ENCODE measurements at places on chromosomes 5 and 9. TPM values are rescaled to one million over a fixed set of nuclear protein-coding genes. Genes with fewer than 3 reads are reported as not detected.

DNA sequence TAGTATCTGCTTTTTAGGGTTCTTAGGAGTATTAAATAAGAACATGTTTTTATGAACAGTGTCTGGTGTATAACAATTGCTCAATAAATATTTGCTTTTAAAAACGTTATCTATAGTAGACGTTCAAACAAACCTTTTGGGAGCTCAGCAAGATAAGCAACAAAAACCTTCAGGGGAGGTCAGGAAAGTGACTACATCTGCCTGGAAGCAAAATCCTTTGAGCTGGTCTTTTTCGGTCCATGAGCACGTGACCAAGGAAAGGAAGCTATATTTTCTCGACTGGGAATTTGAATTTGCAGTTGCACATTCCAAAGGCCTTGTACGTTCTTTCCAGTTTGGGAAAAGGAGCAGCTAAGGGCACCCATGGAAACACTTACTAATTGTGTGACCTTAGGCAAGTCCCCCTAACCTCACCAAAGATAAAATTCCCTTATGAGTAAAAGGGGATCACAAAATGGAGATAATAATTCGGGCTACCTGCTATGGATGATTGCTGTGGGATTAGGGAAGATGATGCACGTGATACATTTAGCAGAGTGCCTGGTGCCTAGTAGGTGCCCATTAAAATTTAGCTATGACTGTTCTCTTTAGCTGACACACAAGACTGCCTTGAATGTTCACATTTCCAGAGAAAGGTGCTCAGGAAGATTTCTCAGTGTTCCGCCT lies 45.4 kb downstream of the PTTG1 start:
- H3K27me3 ChIP-seq = no peaks in the 10 kb centered on the region
- no peak overlapping the region for H3K4me3 ChIP-seq
- no peaks in the 10 kb centered on the region for H3K36me3 ChIP-seq
- DNase-seq = no peak
- no peak overlapping the region for H3K27ac ChIP-seq

DNA sequence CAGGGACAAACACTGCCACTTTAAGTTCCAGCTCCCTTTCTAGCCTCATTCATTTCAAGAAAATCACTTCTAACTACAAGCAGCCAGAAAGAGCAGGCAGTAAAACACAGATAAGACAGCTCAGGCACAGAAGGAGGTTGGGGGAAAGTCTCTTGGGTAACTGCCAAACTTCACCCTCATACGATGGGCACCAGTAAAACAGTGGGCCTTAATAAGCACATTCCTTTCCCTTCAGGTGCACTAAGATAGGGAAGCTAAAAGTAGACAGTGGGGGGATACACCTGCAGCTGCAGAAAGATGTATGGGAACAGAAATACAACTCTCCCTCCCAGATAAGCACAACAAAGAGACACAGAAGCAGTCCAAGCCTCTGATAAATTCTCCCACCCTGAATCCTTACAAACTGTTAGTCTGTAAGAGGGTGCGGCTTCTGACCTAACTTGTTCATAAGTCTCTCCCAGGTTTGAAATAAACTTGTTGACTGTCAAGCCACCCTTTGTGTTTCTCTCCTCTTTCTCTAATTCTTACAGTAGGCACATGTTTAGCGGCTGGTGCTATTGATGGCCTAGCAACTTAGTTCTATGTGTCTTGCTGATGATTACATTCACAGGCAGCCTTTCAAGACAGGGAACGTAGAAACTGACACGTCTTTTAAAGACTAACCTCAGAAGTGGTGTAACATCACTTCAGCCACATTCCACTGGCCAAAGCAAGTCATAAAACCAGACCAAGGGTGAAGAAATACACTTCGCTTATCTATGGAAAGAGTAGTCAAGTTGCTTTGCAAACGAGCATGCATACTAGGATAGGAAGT lies 6.8 kb upstream of the CKS2 start:
- H3K36me3 ChIP-seq = no peaks in the 10 kb centered on the region
- H3K4me1 ChIP-seq = no peaks in the 10 kb centered on the region
- no peak overlapping the region for H3K4me3 ChIP-seq
- no peak for DNase-seq
- H3K27me3 ChIP-seq = no peaks in the 10 kb centered on the region

LPCAT1 gene
- 46.5 TPM for total RNA-seq

DNA sequence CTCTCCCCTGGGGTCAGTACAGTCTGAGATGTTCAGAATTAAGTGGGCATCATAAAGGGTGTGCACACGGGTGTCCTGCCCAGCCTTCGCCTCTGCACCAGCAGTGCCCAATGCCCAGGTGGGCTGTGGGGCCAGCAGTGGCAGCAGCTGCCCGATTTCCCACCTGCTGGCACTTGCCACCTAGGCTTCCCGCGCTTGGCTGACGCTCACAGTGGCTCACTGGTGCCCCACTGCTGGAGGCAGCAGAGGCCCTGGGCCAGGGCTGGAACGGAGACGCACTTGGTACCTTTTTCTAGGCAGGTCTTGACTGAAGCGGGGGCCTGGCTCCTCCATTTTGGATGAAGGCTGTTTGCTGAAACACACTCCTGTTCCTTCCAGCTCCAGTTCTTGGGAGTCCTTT lies 17.0 kb downstream of the MRNIP start:
- no peaks in the 10 kb centered on the region for H3K27me3 ChIP-seq
- H3K36me3 ChIP-seq = peaks cover 16% of the 10 kb centered on the region
- H3K27ac ChIP-seq = no peak overlapping the region
- DNase-seq = no peak

GRCh38 chr5:94072116-94072515 lies 330.7 kb upstream of the POU5F2 start:
- H3K36me3 ChIP-seq = no peaks in the 10 kb centered on the region
- no peaks in the 10 kb centered on the region for H3K4me1 ChIP-seq
- no peak overlapping the region for H3K4me3 ChIP-seq
- H3K27ac ChIP-seq = no peak overlapping the region
- no peak for DNase-seq
- H3K27me3 ChIP-seq = no peaks in the 10 kb centered on the region

- H3K36me3 ChIP-seq = no peaks in the 10 kb centered on the region
- no peaks in the 10 kb centered on the region for H3K27me3 ChIP-seq
- peaks cover 14% of the 10 kb centered on the region for H3K4me1 ChIP-seq
- H3K4me3 ChIP-seq = no peak overlapping the region
Observed at GRCh38 chr5:177494346-177495195, 2.8 kb downstream of the PDLIM7 start.

GMCL2 gene
- total RNA-seq = not detected

ZNF608 gene
- 35.8 TPM for total RNA-seq

- no peak for DNase-seq
- no peak overlapping the region for H3K27ac ChIP-seq
- H3K36me3 ChIP-seq = no peaks in the 10 kb centered on the region
- no peaks in the 10 kb centered on the region for H3K4me1 ChIP-seq
Observed at GRCh38 chr5:57749396-57749795, 266.8 kb upstream of the ACTBL2 start.

DNA sequence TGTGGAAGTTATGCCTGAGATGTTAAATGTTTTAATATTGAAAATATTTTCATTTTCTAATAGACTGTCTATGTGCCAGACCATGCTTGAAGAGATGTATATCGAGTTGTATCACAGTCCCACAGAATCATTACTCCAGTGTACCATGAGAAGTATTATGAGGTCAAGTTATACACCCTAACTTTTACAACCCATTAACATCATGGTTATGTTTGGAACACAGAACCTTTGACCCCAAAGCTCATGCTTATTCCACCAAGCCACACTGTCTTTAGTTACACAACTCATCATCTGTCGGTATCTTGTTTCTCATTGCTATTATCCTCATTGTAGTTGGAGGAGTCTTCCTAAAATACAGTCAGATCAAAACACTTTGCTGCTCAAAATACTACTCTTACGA lies 248.0 kb downstream of the KCTD16 start:
- no peaks in the 10 kb centered on the region for H3K27me3 ChIP-seq
- H3K4me1 ChIP-seq = no peaks in the 10 kb centered on the region
- DNase-seq = no peak
- no peaks in the 10 kb centered on the region for H3K36me3 ChIP-seq

CD274 gene
- 5.0 TPM for total RNA-seq

DNA sequence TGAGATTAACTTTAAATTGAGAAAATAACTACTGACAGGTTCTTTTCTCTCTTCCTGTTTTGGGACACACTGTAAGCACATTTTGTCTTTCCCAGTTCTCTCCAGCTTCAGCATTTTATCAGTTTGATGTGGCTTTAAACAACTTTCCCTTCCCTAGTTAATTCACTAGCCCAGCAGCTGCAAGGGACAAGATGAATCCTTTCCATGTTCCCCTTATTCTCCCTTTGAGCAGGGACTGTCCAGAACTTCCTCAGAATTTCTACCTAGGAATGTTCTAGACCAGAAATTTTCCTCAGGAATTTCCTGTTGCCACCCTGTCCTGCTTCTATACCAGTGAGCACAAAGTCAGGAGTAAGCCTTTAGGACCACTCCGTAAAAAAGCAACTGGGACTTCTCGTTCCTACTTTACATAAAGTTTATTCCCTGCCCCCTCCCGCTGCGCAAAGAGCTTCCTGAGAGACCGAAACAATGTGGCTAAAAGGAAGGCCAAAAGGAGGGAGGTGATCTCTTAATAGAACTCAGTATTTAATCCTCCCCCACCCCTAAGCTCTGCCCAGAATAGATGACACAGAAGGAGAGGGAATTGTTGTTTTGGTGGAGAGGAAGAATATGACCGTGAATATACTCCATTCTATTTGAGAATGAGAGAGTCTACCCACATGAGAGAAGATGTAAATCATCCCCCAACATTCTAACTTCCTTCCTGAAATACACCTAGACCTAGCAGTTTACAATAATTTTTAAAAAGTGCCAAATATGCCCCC lies 61.9 kb downstream of the GLIS3 start:
- no peak for DNase-seq
- no peak overlapping the region for H3K4me3 ChIP-seq

GRCh38 chr5:67494186-67494855 lies 297.7 kb upstream of the CD180 start:
- no peak for DNase-seq
- H3K4me3 ChIP-seq = no peak overlapping the region
- H3K27ac ChIP-seq = no peak overlapping the region
- H3K4me1 ChIP-seq = peaks cover 4% of the 10 kb centered on the region
- no peaks in the 10 kb centered on the region for H3K27me3 ChIP-seq

DNA sequence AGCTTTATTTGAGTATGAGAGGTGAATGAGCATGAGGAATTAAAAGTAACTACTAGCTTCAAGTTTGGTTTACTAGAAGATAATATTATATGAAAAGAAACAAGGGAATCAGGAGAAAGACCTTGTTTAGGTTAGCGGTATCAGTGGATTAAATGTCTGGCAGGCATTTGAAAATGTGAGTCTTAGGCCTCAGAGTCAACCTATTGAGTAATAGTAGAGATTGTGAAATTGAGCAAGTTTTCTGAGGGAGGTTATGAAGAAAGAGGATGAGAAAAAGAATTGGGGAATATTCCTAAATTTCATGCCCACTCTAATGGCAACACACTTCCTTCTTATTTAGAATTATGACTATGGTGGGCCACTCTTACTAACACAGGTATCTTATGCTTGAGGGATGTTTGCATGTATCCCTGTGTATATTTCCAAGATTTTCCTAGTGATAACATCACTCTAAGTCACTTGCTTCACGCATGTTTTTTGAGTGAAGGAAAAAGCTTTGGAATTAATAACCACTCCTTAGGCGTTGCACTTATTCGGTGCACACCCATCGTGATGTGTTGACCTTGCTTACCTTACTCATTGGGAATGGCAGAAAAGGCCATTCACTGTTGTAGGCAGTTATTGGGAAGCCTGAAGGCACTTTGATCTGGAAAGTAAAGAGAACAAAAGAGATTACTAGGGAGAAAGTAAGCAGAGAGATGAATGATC lies 8.2 kb upstream of the ELL2 start:
- no peaks in the 10 kb centered on the region for H3K4me1 ChIP-seq
- DNase-seq = no peak
- no peaks in the 10 kb centered on the region for H3K36me3 ChIP-seq
- H3K4me3 ChIP-seq = no peak overlapping the region

LIX1 gene
- 33.4 TPM for total RNA-seq

DNA sequence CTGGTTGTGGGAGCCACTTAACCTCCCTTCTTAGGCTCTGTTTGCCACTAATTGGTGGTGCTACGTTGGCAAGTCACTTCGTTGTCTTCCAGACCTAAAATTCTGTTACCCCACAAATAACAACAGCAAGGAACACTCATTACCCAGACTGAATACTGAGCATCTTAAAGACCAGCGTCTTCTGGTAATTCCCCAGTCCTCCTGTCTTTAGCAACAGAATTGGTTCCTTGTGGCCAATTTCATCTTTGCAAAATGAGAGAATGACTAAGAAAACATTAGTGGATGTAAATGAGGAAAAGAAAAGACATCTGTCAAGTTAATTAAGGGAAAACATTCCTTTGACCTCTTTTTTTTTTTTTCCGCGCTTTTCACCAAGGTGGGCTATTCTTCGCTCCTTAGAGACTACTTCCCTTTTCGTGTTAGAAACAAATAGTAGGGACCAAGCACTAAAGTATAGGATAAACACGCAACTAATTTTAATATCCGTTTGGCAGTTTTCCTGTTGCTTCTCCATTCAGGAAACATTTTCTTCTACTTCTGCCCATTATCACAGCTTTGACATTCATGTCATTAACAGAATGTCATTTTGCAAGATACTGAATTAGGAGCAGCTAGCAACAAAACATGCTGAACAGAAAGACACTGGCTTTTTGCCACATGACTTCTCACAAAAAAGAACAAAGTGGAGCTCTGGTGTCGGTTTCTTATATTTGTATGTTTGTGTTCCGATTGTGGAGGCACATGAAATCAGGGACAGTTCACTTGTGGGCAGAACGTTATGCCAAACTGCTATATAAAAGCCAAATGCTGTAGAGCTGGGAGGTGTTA lies 154.2 kb downstream of the CD180 start:
- no peaks in the 10 kb centered on the region for H3K4me1 ChIP-seq
- H3K36me3 ChIP-seq = no peaks in the 10 kb centered on the region
- no peak overlapping the region for H3K27ac ChIP-seq
- H3K4me3 ChIP-seq = no peak overlapping the region
- DNase-seq = no peak

- no peaks in the 10 kb centered on the region for H3K4me1 ChIP-seq
- H3K27ac ChIP-seq = no peak overlapping the region
- no peaks in the 10 kb centered on the region for H3K36me3 ChIP-seq
- H3K4me3 ChIP-seq = no peak overlapping the region
- no peak for DNase-seq
- H3K27me3 ChIP-seq = no peaks in the 10 kb centered on the region
Observed at GRCh38 chr9:127780126-127780885, 1.8 kb upstream of the SH2D3C start.

- no peaks in the 10 kb centered on the region for H3K36me3 ChIP-seq
- H3K4me3 ChIP-seq = no peak overlapping the region
- no peak overlapping the region for H3K27ac ChIP-seq
- no peaks in the 10 kb centered on the region for H3K4me1 ChIP-seq
Observed at GRCh38 chr5:5645198-5645597, 222.7 kb downstream of the ICE1 start.

ADGRD2 gene
- not detected for total RNA-seq

GRCh38 chr9:112664531-112664930 lies 53.4 kb downstream of the INIP start:
- no peak overlapping the region for H3K4me3 ChIP-seq
- no peaks in the 10 kb centered on the region for H3K27me3 ChIP-seq
- DNase-seq = no peak
- H3K36me3 ChIP-seq = peaks cover 4% of the 10 kb centered on the region
- H3K27ac ChIP-seq = no peak overlapping the region

- no peaks in the 10 kb centered on the region for H3K4me1 ChIP-seq
- H3K36me3 ChIP-seq = no peaks in the 10 kb centered on the region
- no peak overlapping the region for H3K4me3 ChIP-seq
- no peak for DNase-seq
Observed at GRCh38 chr9:5269249-5269715, 35.2 kb downstream of the RLN2 start.

All from kidney (tissue), 22 donors.